Naive B cell (primary cell): ENCODE measurements at places on chromosomes 2 and 18. TPM values are rescaled to one million over a fixed set of nuclear protein-coding genes. Genes with fewer than 3 reads are reported as not detected.

DNA sequence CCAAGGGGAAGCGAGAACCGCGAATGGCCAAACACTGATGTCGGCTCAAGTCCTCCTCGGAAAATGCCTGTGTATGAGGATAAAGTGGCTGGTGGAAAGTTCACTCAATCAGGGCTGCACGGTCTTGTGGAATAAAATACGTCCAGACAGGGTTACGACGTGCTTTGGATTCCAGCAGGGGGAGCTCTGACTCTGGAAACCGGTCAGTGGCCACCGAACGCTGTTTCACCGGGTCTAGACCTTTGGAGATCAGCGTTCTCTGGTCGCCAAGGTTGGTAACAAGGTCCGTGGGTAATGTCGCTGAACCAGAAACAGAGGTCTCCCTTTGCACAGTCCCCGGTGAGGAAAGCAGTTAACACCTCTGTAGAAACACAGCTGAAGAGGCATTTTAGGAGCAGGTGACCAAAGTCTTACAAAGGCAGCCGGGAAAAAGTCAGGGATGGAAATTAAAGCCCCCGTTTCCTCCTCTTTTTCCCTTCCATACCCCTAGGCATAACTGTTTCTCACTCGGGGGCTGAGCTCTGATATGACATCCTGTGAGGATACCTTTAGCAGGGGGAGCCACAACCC, 47.8 kb downstream of the CDCA7 start:
- DNase-seq = peak; percentile 59

DNA sequence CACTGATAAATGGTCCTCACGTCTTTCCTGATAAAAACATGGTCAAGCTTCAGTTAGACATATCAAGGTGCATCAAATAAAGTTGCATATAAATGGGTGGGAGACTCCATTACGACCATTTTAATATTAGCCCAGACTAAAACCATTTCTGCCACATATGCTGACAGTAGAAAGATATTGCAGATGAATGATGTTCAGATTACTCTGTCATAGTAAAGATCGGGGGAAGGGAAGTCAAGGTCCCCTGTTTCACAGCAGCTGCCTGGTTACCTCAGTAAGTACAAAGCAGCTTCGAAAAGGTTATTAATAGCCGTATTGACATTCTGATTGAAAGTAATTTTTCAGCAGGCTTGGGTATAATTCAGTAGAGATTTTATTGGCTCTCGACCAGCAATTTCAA, 927.7 kb upstream of the CDH2 start:
- no peak for DNase-seq

DNA sequence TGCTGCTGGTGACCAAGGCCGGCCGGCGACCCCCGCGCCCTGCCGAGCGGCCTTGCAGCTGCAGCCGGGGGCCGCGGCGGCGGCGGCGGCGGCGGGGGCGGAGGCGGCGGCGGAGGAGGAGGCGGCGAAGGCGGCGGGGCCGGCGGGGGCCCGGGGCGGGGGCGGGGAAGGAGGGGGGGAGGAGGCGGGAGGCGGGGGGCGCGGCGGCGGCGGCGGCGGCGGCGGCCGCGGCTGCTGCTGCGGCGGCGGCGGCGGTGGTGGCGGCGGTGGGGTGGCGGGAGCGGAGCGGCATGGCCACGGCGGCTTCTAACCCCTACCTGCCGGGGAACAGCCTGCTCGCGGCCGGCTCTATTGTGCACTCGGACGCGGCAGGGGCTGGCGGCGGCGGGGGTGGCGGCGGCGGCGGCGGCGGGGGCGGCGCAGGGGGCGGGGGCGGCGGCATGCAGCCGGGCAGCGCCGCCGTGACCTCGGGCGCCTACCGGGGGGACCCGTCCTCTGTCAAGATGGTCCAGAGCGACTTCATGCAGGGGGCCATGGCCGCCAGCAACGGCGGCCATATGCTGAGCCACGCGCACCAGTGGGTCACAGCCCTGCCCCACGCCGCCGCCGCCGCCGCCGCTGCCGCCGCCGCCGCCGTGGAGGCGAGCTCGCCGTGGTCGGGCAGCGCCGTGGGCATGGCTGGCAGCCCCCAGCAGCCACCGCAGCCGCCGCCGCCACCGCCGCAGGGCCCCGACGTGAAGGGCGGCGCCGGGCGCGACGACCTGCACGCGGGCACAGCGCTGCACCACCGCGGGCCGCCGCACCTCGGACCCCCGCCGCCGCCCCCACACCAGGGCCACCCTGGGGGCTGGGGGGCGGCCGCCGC, 1.5 kb downstream of the POU3F3 start:
- no peak for DNase-seq

- DNase-seq = no peak
Observed at GRCh38 chr2:3628800-3629199, 29.2 kb upstream of the ALLC start.

GRCh38 chr2:148049284-148049683, 28.4 kb downstream of the MBD5 start:
- no peak for DNase-seq

DNA sequence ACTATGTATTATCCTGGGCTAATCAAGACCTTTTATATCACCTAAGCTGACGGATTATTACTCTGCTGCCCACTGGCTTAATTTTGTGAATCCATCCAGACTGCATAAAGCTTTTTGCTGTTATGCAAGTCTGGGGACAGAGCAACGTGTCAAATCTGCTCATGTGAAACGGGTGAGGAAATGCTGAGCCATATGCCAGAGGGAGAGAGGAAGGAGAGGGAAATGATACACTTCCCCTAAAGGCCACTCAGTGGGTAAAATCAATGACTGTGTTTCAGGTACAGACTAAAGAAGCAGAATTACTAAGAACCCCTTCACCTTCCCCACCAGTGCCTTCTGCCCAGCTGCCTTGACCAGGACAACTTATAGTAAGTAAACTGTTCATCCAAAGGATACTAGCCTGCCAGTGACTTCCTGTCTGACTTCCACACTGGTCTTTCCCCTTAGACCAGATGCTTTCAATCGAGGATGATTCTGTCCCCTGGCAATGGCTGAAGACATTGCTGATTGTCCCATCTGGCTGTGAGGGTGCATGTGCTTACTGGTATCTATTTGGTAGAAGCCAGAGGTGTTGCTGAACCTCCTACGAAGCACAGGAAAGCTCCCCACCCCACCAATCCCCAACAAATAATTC, 43.0 kb downstream of the STAT1 start:
- DNase-seq = no peak

DNA sequence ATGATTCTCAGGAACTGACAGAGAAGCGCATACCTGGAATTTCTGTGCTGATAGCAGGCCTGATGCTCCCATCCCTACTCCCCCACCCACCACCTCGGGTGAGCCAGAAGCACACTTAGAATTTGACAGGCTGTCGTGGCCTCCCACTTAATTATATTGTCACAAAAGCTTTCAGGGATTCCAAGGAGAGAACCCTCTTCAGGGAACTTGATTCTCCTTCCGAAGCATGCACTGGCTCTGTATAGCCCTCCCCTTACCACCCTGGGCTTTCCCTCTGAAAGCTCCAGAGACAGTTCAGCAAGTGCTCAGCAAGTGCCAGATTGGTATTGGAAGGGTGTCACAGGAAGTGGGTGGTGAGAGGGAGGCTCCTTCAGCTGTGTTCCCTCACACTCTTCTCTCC, 252.5 kb upstream of the SIX2 start:
- DNase-seq = no peak

DNA sequence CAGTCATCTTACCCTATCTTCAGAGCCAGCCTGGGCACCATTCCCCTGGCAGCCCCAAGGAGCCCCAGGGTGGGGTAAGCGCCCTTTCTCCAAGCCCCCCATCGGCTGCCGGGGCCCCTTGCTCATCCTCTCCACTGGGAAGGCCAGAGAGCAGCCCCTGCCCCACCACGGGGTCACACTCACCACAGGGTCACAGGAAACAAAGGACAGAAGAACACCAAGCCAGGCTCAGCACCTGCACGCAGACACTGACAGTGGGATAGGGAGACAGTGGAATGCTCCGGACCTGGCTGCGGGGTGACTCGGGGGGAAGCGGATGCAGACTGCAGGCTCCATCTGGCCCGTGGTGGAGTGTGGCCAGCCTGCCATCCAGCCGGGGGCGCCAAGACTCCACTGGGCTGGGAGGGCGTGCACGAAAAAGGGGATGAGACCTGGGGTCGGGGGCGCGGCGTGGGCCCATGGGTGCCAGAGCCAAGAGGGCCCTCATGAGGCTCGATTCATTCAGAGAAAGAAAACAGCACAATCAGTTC, 21.1 kb downstream of the HDAC4 start:
- no peak for DNase-seq

DNA sequence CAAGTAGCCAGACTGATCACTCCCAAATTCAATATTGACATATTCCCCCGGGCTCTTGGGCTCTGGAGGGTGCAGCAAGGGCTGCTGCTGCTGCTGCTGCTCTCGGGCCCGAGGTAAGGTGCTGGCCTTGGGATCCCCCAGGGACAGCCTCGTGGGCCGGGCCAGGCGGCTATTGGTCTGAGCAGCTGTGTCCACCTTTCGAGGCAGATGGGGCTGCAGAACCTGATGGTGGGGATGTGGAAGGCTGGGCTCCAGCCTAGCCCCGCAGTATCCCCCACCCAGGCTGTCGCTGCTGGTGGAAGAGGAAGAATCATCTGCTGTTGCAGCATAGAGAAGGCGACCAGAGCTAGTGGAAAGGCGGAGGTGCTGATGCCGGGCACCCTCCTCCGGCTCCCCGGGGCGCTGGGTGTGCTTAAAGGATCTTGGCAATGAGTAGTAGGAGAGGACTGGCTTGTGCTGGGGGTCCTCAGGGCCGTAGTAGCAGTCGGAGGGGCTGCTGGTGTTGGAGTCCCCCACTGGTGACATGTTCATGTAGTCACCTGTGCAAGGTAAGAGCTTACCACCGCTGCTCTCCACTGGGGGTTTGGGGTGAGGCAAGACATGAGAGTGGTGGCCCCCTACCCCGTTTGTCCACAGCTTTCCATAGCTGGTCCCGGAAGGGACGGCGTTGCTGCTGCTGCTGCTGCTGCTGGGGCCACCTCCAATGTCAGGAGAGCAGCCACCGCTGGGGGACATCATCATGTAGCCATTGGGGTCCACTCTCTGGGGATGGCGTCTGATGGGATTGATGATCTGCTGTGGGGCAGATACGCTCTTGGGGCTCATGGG, 3.4 kb downstream of the IRS1 start:
- no peak for DNase-seq

- DNase-seq = no peak
Observed at GRCh38 chr2:190911813-190912212, 31.2 kb downstream of the GLS start.

GRCh38 chr2:99748344-99748743, 258.5 kb upstream of the REV1 start:
- DNase-seq = no peak

GRCh38 chr2:197241596-197241995, 69.0 kb downstream of the ANKRD44 start:
- no peak for DNase-seq

Gene ANKRD36C
- 13.5 TPM for polyA plus RNA-seq

Gene VWA3B
- not detected for polyA plus RNA-seq

Gene CNTNAP5
- polyA plus RNA-seq = not detected

Gene FTCDNL1
- 2.6 TPM for polyA plus RNA-seq

Gene LIMS4
- 1.0 TPM for polyA plus RNA-seq
